Activated CD4-positive, alpha-beta T cell treated with anti-CD3 and anti-CD28 coated beads for 36 hours (primary cell): ENCODE measurements at places on chromosomes 5 and 9. TPM values are rescaled to one million over a fixed set of nuclear protein-coding genes. Genes with fewer than 3 reads are reported as not detected.
A peak's percentile ranks its signal among the peaks of the same experiment; 100 is the strongest.

GRCh38 chr5:6365977-6366590, 12.3 kb downstream of the MED10 start:
- H3K27ac ChIP-seq = no peak overlapping the region
- no peaks in the 10 kb centered on the region for H3K27me3 ChIP-seq
- peaks cover 26% of the 10 kb centered on the region for H3K36me3 ChIP-seq
- no peak overlapping the region for H3K4me3 ChIP-seq
- no peaks in the 10 kb centered on the region for H3K4me1 ChIP-seq

GRCh38 chr5:138385660-138386059, 33.2 kb downstream of the KDM3B start:
- no peaks in the 10 kb centered on the region for H3K27me3 ChIP-seq
- H3K36me3 ChIP-seq = peaks cover 31% of the 10 kb centered on the region
- peak overlapping the region; percentile 26 for H3K27ac ChIP-seq
- H3K4me1 ChIP-seq = no peaks in the 10 kb centered on the region
- H3K4me3 ChIP-seq = no peak overlapping the region
- DNase-seq = no peak

GRCh38 chr5:146836226-146836842, 42.2 kb downstream of the PPP2R2B start:
- DNase-seq = no peak
- H3K27ac ChIP-seq = no peak overlapping the region
- no peaks in the 10 kb centered on the region for H3K27me3 ChIP-seq
- H3K4me1 ChIP-seq = peaks cover 2% of the 10 kb centered on the region
- H3K4me3 ChIP-seq = no peak overlapping the region

- no peaks in the 10 kb centered on the region for H3K36me3 ChIP-seq
- no peaks in the 10 kb centered on the region for H3K4me1 ChIP-seq
- no peak overlapping the region for H3K27ac ChIP-seq
Observed at GRCh38 chr5:31107091-31107518, 86.4 kb upstream of the CDH6 start.

DNA sequence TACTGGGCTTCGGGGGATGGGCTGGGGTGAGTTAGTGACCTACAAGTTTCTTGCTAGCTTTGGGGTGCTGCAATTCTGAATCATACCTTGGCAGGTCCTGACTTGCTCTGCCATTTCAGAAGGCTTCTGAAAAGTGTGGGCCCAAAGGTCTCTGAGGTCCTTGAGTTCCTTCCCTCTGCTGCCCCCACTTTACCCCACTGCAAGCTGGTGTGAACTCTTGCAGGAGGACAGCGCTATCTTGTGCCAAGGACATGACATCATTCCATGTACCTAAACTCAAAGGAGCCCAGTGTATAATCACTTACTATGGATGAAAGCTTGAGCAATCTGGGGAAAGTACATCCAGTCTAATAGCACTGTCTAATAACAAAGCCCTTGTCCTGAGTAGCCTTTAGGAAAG, 157.4 kb downstream of the RMI1 start:
- no peaks in the 10 kb centered on the region for H3K36me3 ChIP-seq
- no peak for DNase-seq
- H3K4me3 ChIP-seq = no peak overlapping the region

- no peak overlapping the region for H3K4me3 ChIP-seq
- no peaks in the 10 kb centered on the region for H3K36me3 ChIP-seq
- H3K27me3 ChIP-seq = peaks cover 4% of the 10 kb centered on the region
- no peak overlapping the region for H3K27ac ChIP-seq
Observed at GRCh38 chr5:90226433-90227099, 183.0 kb downstream of the CETN3 start.

DNA sequence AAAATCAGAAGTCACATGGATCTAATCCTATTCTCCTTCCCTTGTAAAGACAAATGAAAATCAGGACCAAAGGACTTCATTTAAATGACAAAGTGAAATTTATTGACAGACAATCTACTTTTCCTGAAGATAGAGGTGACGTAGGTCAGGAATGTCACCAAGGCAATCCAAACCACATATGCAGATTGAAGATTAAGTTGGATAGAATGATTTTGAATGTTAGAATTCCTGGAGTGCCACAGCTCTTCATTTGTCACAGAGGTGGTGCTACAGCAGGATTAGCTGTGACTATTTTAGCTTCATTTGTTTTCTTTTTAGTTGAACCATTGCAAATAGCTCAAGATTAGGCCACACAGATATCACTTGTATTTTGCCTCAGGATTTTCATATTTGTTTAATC, 736.0 kb upstream of the ARRDC3 start:
- no peaks in the 10 kb centered on the region for H3K4me1 ChIP-seq
- DNase-seq = no peak
- H3K27me3 ChIP-seq = no peaks in the 10 kb centered on the region
- H3K27ac ChIP-seq = no peak overlapping the region
- H3K4me3 ChIP-seq = no peak overlapping the region
- no peaks in the 10 kb centered on the region for H3K36me3 ChIP-seq

- no peak overlapping the region for H3K4me3 ChIP-seq
- DNase-seq = no peak
Observed at GRCh38 chr5:54738118-54738972, 220.8 kb downstream of the SNX18 start.

GRCh38 chr9:117526674-117527073, 111.8 kb upstream of the ASTN2 start:
- H3K4me1 ChIP-seq = no peaks in the 10 kb centered on the region
- no peak overlapping the region for H3K4me3 ChIP-seq
- H3K27ac ChIP-seq = no peak overlapping the region
- no peak for DNase-seq

DNA sequence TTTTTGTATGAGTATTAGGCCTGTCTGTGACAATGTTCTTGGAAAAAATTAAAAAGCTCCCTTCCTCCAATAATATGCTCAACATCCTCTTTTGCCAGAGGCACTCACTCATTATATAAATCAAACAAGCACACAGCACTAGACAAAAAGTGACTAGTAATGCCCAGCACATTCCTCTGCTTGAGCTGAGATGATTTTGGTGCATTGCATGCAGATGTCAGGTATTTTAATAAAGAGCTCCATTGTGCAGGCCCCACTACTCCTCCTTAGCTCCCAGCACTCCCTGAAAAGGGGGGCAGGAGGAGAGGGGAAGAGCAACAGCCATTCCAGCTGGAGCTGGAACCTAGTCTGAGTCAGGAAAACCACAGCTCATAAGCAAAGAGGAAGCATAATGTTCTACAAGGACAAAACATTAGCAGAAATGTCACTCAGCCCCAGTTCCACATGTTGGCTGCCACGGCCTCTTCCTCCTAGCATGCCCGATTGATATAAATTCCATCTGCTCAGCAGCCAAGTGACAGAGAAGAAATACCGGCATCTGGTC, 348.5 kb downstream of the BNC2 start:
- no peak overlapping the region for H3K4me3 ChIP-seq
- no peak overlapping the region for H3K27ac ChIP-seq
- DNase-seq = no peak
- H3K36me3 ChIP-seq = no peaks in the 10 kb centered on the region

DNA sequence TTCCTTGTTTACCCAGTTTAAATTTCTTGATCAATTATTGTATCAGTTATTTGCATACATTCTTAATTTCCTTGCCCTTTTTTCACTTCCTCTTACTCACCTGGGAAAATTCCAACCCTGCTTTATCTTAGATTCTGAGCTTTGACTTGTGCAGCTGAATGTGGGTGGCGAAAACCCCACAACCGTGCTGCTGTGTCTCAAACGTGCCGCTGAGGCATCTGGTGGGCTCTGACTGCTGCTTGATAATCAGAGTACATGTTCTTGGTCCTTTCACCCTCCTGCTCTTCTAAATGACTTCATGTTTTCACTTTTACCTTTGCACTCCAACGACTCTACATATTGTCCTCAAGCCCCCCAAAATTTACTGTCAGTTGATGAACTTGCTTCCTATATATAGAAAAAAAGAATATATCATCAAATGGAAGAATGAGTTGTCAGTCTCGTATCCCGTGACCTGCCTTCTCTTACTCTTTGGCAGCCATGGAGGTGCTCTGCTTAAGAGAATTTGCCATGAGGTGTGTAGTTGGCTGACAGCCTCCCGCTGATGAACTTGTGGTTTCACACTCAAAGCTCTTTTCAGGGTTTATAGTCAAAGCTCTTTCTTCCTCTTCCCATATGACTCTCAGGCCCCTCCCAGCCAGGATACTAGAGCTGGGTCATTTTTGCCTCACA, 14.0 kb upstream of the JAK2 start:
- H3K36me3 ChIP-seq = no peaks in the 10 kb centered on the region
- H3K4me1 ChIP-seq = peaks cover 18% of the 10 kb centered on the region
- H3K4me3 ChIP-seq = no peak overlapping the region
- no peaks in the 10 kb centered on the region for H3K27me3 ChIP-seq

GRCh38 chr5:154984946-154985516, 28.5 kb upstream of the KIF4B start:
- no peak overlapping the region for H3K27ac ChIP-seq
- H3K4me3 ChIP-seq = no peak overlapping the region
- no peaks in the 10 kb centered on the region for H3K36me3 ChIP-seq
- H3K4me1 ChIP-seq = no peaks in the 10 kb centered on the region
- peaks cover 9% of the 10 kb centered on the region for H3K27me3 ChIP-seq

DNA sequence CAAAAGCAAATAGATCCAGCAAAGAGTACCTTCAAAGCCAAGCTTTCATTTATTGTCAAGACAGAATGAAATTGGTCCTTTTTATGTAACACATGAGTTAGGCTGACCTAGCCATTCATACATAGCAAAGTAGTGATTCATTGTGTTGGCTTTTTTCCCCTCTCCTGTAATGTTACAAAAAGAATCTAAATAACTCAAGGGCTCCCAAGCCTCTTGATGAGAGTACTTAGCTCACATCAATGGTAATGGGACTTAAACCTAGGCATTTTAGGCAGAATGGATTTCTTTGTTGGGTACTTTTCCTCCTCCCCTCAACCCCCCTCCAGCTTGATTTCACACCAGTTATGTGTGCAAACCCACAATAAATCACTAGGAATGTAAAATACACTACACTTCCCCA, 123.7 kb downstream of the EBF1 start:
- no peaks in the 10 kb centered on the region for H3K4me1 ChIP-seq
- H3K36me3 ChIP-seq = no peaks in the 10 kb centered on the region
- no peak for DNase-seq
- H3K4me3 ChIP-seq = no peak overlapping the region
- H3K27ac ChIP-seq = no peak overlapping the region

- no peaks in the 10 kb centered on the region for H3K36me3 ChIP-seq
- no peak overlapping the region for H3K4me3 ChIP-seq
- H3K27ac ChIP-seq = no peak overlapping the region
- no peaks in the 10 kb centered on the region for H3K4me1 ChIP-seq
- DNase-seq = no peak
- no peaks in the 10 kb centered on the region for H3K27me3 ChIP-seq
Observed at GRCh38 chr9:108445431-108446071, 410.2 kb downstream of the ACTL7B start.

GRCh38 chr9:87097238-87097637, 149.9 kb upstream of the GAS1 start:
- DNase-seq = no peak
- no peak overlapping the region for H3K27ac ChIP-seq
- peaks cover 17% of the 10 kb centered on the region for H3K27me3 ChIP-seq

- no peak overlapping the region for H3K4me3 ChIP-seq
- H3K4me1 ChIP-seq = no peaks in the 10 kb centered on the region
- H3K36me3 ChIP-seq = no peaks in the 10 kb centered on the region
- no peak overlapping the region for H3K27ac ChIP-seq
- H3K27me3 ChIP-seq = no peaks in the 10 kb centered on the region
Observed at GRCh38 chr9:81848472-81848871, 79.8 kb upstream of the SPATA31D4 start.

DNA sequence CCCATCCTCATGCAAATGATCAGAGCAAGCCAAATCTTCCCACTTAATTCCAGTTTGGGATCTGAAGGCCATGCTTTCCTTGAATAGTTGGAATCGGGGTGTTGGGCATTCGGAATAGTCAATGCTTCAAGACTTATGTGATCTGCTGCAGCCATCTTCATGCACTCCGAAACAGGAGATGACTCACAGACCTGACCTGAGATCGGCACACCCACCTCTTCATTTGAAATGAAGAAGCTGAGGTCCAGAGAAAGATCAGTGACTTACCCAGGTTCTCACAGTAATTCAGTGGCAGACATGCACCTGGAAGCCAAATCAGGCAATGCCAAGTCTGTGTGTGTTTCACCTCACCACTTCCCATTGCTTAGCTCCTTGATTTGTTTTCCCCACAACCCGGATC, 33.0 kb downstream of the FOXD1 start:
- peak; percentile 6 for DNase-seq
- H3K27ac ChIP-seq = no peak overlapping the region
- no peak overlapping the region for H3K4me3 ChIP-seq

- DNase-seq = no peak
- no peaks in the 10 kb centered on the region for H3K27me3 ChIP-seq
- H3K36me3 ChIP-seq = peaks cover 3% of the 10 kb centered on the region
- H3K4me1 ChIP-seq = no peaks in the 10 kb centered on the region
- no peak overlapping the region for H3K27ac ChIP-seq
Observed at GRCh38 chr9:86186696-86187095, 72.8 kb downstream of the C9orf153 start.

- no peak overlapping the region for H3K27ac ChIP-seq
- H3K4me1 ChIP-seq = no peaks in the 10 kb centered on the region
- DNase-seq = no peak
- no peaks in the 10 kb centered on the region for H3K36me3 ChIP-seq
Observed at GRCh38 chr9:10071579-10071978, 541.2 kb downstream of the PTPRD start.

DNA sequence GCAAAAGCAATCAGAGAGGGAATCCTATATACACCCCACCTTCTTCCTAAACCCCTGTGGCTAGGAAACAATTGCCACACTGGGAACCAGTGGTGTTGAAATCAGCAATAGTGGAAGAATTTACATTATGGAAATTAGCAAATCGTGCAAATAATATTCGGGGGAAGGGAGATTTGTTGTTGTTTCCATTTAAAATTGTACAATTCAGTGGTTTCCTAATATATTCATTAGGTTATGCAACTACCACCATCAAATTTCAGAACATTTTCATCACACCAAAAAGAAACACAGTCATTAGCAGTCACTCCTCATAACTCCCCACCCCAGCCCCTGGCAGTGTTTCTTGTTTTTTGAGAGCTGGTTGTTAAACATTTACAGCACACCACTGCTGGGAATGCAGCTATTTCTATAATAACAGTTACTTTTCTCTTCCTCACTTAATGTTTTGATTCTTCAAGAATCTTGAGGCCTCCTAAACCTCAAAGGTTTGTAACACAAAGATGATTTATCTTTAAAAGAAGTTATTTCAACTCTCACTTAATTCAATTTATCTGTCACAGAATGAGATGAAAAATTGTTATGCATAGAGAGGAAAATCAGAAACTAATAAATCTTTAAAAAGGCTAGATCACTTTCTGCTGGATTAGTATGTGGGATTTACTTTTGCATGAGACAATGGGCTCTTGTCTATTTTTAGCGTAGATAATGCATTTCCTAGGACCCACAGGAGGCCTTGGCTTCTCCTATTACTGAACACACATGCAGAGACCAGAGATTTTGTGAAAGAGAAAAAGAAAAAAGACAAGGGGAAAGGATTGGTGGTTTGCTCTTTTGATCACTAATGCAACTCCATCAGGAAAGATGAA, 91.8 kb upstream of the DAPK1 start:
- no peak overlapping the region for H3K27ac ChIP-seq
- peaks cover 5% of the 10 kb centered on the region for H3K27me3 ChIP-seq
- H3K36me3 ChIP-seq = no peaks in the 10 kb centered on the region
- no peak for DNase-seq
- H3K4me3 ChIP-seq = no peak overlapping the region

Gene IER5L
- 2.6 TPM for total RNA-seq

Gene PCDHA8
- total RNA-seq = not detected

Gene ANKRD31
- total RNA-seq = 0.67 TPM

Gene PTGER4
- 71.7 TPM for total RNA-seq

Gene CCDC171
- 2.8 TPM for total RNA-seq

Gene GTF3C5
- total RNA-seq = 81.3 TPM

Gene MOB3B
- 0.80 TPM for total RNA-seq
